Thyroid gland (tissue), 4 donors: ENCODE measurements at places on chromosomes 3 and 15. TPM values are rescaled to one million over a fixed set of nuclear protein-coding genes. Genes with fewer than 3 reads are reported as not detected.
A peak's percentile ranks its signal among the peaks of the same experiment; 100 is the strongest.

GRCh38 chr3:126284258-126284904 is 72.8 kb downstream of the KLF15 start:
- DNase-seq, result no peak
- no peaks in the 10 kb centered on the region for H3K27me3 ChIP-seq
- no peak overlapping the region for H3K4me3 ChIP-seq
- H3K36me3 ChIP-seq, result no peaks in the 10 kb centered on the region

SPESP1 gene
- 10.1 TPM for total RNA-seq

DNA sequence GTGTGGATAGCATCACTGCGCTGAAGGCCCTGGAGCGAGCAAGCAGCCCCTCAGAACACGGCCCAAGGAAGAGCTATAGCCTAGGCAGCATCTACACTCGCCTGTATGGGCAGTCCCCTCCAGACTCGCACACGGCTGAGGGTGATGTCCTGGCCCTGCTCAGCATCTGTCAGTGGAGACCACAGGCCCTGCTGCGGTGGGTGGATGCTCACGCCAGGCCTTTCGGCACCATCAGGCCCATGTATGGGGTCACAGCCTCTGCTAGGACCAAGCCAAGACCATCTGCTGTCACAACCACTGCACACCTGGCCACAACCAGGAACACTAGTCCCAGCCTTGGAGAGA is 20.5 kb downstream of the ATRIP start:
- H3K27me3 ChIP-seq, result no peaks in the 10 kb centered on the region
- DNase-seq, result no peak
- peaks cover 61% of the 10 kb centered on the region for H3K4me1 ChIP-seq
- H3K27ac ChIP-seq, result peak overlapping the region; percentile 100
- no peak overlapping the region for H3K4me3 ChIP-seq
- peaks cover 14% of the 10 kb centered on the region for H3K36me3 ChIP-seq

PLSCR2 gene
- total RNA-seq, result not detected

TMEM108 gene
- total RNA-seq, result 9.2 TPM

KLF15 gene
- total RNA-seq, result 20.6 TPM

- no peak overlapping the region for H3K27ac ChIP-seq
- H3K36me3 ChIP-seq, result no peaks in the 10 kb centered on the region
- H3K27me3 ChIP-seq, result no peaks in the 10 kb centered on the region
- no peak for DNase-seq
- H3K4me1 ChIP-seq, result no peaks in the 10 kb centered on the region
Measured at GRCh38 chr15:66831289-66831688, 129.3 kb downstream of the SMAD6 start.

DNA sequence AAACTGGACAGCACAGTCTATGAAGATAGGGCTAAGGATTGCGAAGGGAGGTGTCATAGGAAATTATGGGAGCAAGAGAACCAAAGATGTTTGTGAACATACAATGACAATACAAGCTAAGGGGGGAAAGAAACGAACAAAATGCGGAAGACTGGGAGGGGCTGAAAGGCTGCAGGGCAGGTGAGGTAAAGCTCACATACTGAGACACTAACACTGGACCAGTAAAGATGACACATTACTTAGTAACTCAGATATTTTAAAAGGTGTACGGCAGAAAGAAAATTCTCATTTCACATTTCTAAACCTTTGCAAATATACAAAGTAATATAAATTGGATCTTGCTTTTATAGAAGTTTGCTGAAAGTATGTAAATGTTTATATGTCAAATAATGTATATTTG is 10.1 kb downstream of the CLDND1 start:
- H3K27me3 ChIP-seq, result no peaks in the 10 kb centered on the region
- H3K27ac ChIP-seq, result no peak overlapping the region
- H3K4me3 ChIP-seq, result no peak overlapping the region
- H3K4me1 ChIP-seq, result no peaks in the 10 kb centered on the region
- peaks cover 15% of the 10 kb centered on the region for H3K36me3 ChIP-seq
- no peak for DNase-seq

DNA sequence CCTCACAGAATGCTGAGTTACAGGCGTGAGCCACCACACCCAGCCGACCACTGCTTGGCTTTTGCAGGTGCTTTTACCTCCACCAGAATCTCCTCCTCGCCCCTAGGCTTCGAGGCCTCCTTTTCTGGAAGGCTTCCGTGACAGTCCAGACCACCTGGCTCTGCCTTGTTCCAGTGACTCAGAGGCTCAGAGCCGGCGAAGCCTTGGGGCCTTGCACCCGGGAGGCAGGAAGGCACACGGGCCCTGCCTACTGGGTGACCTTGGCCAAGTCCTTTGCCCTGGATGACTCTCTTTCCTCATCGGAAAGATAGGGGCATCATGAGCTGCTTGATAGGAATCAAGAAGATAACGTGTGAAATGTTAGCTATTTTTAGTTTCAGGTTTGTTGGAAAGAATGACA is 31.3 kb upstream of the FURIN start:
- no peaks in the 10 kb centered on the region for H3K36me3 ChIP-seq
- no peak for DNase-seq
- peaks cover 20% of the 10 kb centered on the region for H3K4me1 ChIP-seq
- no peak overlapping the region for H3K27ac ChIP-seq
- H3K4me3 ChIP-seq, result no peak overlapping the region

GRCh38 chr15:78712797-78713515 is 71.9 kb upstream of the CHRNB4 start:
- no peaks in the 10 kb centered on the region for H3K27me3 ChIP-seq
- peaks cover 4% of the 10 kb centered on the region for H3K4me1 ChIP-seq
- H3K4me3 ChIP-seq, result no peak overlapping the region
- H3K27ac ChIP-seq, result no peak overlapping the region

GOLGA8J gene
- total RNA-seq, result 4.7 TPM

- H3K27me3 ChIP-seq, result no peaks in the 10 kb centered on the region
- no peak for DNase-seq
- H3K4me1 ChIP-seq, result no peaks in the 10 kb centered on the region
- H3K27ac ChIP-seq, result no peak overlapping the region
Measured at GRCh38 chr3:98906230-98906629, 4.7 kb upstream of the DCBLD2 start.

GRCh38 chr15:63088533-63089245 is 33.0 kb upstream of the LACTB start:
- DNase-seq, result peak; percentile 91
- peak overlapping the region; percentile 61 for H3K27ac ChIP-seq
- no peaks in the 10 kb centered on the region for H3K36me3 ChIP-seq

CFAP161 gene
- not detected for total RNA-seq

TRPM1 gene
- not detected for total RNA-seq

GXYLT2 gene
- total RNA-seq, result 23.6 TPM
